Glomerular endothelial cell (primary cell): ENCODE measurements at places on chromosomes 2 and 18. TPM values are rescaled to one million over a fixed set of nuclear protein-coding genes. Genes with fewer than 3 reads are reported as not detected.

Gene CDK15
- 1.6 and 5.8 TPM in 2 replicates for total RNA-seq

Gene PTPRM
- total RNA-seq = 124 and 256 TPM in 2 replicates

Gene SCYGR7
- total RNA-seq = not detected in 2 replicates

Gene MEIS1
- 11.8 and 23.5 TPM in 2 replicates for total RNA-seq

Gene M1AP
- total RNA-seq = not detected in 2 replicates

Gene IL1RL2
- 0.47 TPM in 1 of 2 replicates, not detected in the other for total RNA-seq

Gene ACOXL
- 0.10 TPM in 1 of 2 replicates, not detected in the other for total RNA-seq

Gene ACMSD
- total RNA-seq = not detected in 2 replicates

Gene FOXD4L1
- 0.05 TPM in 1 of 2 replicates, not detected in the other for total RNA-seq

Gene LONRF2
- under 0.01 and 0.19 TPM in 2 replicates for total RNA-seq
